Osteocyte (in vitro differentiated cells): ENCODE measurements at places on chromosomes 6 and 20. TPM values are rescaled to one million over a fixed set of nuclear protein-coding genes. Genes with fewer than 3 reads are reported as not detected.

DNA sequence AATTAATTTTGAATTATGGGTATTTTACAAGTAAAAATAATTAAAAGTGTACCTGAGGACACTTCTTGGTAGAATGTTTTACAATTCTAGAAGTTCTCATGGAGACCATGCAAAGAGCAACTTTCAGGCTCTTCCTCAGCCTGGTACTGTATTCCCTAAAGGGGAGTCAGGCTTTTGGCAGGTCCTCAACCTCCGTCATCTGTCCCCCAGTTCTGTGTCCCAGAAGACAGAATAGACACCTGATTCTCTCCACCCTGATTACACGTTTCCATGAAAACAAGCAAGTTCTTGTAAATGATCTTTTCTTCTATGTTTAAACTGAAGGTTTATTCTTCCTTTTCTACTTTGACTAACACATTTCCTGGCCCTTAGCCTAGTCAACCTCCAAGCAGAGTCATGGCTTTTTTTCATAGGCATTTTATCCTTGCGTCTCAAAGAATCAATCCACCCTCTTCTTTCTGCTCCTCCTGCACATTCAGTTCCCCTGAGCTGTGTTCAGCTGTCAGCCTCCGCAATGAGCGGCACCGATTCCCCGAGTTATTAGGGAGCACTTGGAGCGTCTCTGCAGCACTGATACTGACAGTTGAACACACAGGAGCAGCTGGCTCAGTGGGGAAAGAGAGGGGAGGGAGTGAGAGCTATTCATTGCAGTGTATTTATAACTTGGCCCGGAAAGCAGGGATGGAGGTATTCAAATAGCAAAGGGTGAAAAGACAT, 1082.4 kb upstream of the MAP3K7 start:
- H3K4me3 ChIP-seq, result no peak overlapping the region
- DNase-seq, result no peak
- peaks cover 7% of the 10 kb centered on the region for H3K4me1 ChIP-seq
- H3K27ac ChIP-seq, result no peak overlapping the region
- no peaks in the 10 kb centered on the region for H3K27me3 ChIP-seq

DNA sequence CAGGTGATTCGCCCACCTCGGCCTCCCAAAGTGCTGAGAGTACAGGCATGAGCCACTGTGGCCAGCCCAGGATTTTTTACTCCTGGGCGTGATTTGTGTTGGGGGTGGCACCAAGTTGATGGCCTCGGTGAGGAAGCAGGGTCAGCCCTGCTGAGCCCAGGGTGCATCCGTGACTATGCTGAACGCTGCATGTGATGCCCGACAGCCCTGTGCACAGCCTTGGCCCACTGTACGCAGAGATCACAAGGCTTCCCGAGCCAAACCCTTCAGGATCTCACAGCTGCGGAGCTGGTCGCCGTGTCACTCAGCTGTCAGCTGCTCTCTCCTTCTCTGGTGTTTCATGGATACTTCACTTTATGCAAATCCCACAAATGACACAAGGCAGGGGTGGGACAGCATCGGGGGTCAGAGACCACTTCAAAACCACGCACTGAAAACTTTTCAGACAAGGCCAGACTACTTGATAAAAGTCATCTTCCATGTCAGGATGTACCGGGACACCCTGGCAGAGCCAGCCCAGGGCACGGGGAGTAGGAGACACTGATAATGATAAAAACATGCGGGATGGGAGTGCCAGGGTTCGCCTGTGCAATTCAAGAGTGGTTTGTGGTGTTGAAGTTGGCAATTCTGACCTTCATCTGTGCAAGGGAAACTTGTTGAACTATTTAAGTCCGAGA, 31.2 kb upstream of the RPS6KA2 start:
- H3K27ac ChIP-seq, result no peak overlapping the region
- no peaks in the 10 kb centered on the region for H3K4me1 ChIP-seq
- H3K27me3 ChIP-seq, result peaks cover 7% of the 10 kb centered on the region
- H3K4me3 ChIP-seq, result no peak overlapping the region
- no peaks in the 10 kb centered on the region for H3K36me3 ChIP-seq
- DNase-seq, result no peak

GRCh38 chr20:50725724-50726005, 5.7 kb upstream of the PARD6B start:
- H3K4me3 ChIP-seq, result no peak overlapping the region
- H3K27me3 ChIP-seq, result no peaks in the 10 kb centered on the region
- H3K36me3 ChIP-seq, result no peaks in the 10 kb centered on the region

GRCh38 chr6:43287717-43288679, 10.1 kb upstream of the SLC22A7 start:
- H3K4me3 ChIP-seq, result no peak overlapping the region
- no peaks in the 10 kb centered on the region for H3K36me3 ChIP-seq

TINAG gene
- not detected in 2 replicates for total RNA-seq
